HTR-8/SVneo (cell line): ENCODE measurements at places on chromosomes 2 and 18.

DNA sequence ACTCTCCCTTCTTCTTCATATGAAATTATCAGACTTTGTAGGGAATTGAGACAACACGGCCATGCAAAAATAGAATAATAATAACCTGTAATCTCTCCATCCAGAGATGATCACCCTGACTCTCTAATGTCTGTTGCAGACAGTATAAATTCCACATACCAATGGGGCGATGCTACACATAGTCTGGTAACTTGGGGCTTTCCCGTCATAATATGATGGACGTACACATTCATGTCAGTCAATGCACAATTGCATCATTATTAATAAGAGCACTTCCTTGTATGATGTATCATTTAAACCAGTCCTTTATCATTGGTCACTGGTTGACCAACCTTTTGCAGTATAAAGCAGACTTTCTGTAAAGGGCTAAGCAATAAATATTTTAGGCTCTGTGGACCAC, 39.5 kb upstream of the SCLY start:
- peak; percentile 30 for DNase-seq

DNA sequence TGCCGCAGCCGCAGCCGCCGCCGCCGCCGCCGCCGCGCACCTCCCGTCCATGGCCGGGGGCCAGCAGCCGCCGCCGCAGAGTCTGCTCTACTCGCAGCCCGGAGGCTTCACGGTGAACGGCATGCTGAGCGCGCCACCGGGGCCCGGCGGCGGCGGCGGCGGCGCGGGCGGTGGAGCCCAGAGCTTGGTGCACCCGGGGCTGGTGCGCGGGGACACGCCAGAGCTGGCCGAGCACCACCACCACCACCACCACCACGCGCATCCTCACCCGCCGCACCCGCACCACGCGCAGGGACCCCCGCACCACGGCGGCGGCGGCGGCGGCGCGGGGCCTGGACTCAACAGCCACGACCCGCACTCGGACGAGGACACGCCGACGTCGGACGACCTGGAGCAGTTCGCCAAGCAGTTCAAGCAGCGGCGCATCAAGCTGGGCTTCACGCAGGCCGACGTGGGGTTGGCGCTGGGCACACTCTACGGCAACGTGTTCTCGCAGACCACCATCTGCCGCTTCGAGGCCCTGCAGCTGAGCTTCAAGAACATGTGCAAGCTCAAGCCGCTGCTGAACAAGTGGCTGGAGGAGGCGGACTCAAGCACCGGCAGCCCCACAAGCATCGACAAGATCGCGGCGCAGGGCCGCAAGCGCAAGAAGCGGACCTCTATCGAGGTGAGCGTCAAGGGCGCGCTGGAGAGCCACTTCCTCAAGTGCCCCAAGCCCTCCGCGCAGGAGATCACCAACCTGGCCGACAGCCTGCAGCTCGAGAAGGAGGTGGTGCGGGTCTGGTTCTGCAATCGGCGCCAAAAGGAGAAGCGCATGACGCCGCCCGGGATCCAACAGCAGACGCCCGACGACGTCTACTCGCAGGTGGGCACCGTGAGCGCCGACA, 2.4 kb downstream of the POU3F3 start:
- DNase-seq = no peak

GRCh38 chr2:69694894-69695849, 46.8 kb upstream of the ANXA4 start:
- DNase-seq = no peak

DNA sequence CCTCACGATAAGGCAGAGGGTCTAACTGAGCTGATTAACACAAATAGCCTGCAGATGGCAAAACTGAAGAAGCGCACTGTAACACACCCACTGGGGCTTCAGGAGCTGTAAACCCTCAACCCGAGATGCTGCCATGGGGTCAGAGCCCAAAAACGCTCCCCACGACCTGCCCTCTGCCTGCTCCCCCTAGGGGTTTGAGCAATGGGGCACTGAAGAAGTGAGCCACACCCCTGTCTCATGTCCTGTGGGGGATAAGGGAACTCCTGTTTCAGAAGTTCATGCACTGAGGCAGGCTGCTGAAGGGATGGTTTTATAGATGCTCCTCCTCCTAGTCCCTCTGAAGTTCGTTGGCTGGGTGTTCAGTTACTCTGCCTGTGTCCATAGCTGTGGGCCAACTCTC, 105.9 kb upstream of the CELF4 start:
- no peak for DNase-seq

GRCh38 chr2:144233317-144233716, 286.6 kb downstream of the ZEB2 start:
- DNase-seq = no peak

DNA sequence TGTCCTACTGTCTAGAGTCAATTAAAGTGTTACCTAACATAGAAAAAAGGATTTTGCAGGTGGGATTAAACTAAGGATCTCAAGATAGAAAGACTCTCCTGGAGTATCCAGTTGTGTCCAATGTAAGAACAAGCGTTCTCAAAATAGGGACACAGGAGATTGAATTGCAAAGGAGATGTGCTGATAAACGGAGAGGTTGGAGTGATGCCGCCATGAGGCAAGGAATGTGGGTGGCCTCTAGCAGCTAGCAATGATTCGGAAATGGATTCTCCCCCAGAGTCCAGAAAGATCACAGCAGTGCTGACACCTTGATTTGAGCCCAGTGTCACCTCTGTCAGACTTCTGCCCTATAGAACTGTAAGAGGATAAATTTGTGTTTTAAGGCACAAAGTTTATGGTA, 24.1 kb upstream of the IL1RN start:
- DNase-seq = no peak

GRCh38 chr2:101830555-101830954, 133.0 kb downstream of the MAP4K4 start:
- DNase-seq = no peak

- DNase-seq = no peak
These were observed 63.2 kb upstream of the TPO start for GRCh38 chr2:1350111-1350510.

GRCh38 chr2:15557887-15558311, 3.2 kb downstream of the NBAS start:
- DNase-seq = no peak

DNA sequence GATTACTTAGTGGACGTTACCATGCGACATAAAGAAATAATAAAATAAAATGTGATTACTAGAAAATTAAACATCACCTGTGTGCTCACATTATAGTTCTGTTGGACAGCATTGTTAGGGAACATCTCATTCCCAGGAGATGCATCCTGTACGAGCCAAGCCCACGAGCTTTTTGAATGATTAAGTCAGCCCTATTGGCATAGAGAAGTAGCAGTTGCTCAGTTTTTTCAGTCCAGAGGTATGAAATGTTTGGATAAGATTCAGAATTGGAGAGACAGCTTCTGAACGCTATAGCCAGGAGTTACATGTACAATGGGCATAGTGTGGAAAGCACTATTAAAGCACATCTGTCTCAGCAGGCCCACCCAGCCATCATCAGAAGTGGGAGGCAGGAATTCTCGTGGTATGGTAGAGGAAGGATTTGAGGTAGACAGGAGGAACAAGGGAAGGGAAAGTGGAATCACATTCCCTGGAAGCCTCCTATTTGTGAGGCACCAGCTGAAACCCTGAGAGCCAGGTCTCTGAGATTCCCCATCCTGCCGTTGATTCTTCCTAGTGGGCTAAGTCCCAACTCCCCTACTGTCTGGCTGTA, 8.6 kb downstream of the SPATS2L start:
- DNase-seq = no peak

GRCh38 chr2:120587279-120587996, 148.2 kb upstream of the GLI2 start:
- no peak for DNase-seq

GRCh38 chr2:68732036-68732932, 2.3 kb upstream of the ARHGAP25 start:
- no peak for DNase-seq

DNA sequence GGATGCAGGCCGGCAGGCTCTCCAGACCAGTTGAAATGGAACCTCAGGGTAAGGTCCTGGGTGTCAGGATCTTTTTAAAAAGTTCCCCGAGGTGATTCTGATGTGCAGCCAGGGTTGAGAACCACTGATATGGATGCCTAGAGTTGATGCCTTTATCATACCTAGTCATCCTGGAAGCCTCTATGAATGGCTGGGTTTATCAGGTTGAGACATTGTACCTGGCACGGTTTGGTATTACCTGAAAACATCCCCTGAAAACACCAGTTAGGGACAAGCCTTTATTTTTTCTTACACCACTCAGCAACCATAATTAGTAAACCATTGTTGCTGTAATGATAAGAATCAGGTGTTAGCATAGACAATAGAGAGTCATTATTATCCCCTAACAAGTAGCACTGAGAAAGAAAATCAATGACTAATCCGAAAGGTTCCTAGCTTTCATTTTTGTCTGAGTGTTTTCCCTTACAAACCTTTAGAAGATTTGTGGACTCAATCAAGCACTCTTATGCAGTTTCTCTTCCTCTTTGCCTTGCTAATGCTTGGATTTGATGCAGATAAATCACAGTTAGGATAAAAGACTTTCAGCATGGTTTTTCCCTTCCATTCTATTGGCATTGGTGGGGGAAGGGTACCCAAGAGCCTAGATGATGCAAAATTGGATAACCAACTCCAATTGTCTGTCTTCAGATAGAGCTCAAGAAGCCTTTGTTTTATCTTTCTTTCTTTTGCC, 116.5 kb upstream of the LYPD6 start:
- DNase-seq = no peak

DNA sequence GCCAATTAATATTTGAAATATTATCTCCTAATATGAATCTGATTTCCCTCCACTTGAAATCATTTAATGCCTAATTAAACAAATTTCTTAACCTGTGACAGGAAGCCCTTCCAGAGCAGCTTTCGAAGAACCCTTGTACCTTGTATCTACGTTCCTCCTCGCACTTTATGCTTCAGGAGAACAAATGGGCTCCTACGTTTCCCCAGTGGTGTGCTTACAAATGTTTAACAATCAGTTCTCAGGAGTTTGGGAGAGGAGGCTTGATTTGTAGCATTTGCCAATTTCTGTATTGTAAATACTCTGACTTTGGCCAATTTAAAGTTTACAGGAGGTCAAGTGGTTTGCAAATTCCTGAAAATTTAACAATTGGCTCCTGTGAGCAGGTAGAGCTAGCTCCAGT, 327.8 kb downstream of the THSD7B start:
- no peak for DNase-seq

DNA sequence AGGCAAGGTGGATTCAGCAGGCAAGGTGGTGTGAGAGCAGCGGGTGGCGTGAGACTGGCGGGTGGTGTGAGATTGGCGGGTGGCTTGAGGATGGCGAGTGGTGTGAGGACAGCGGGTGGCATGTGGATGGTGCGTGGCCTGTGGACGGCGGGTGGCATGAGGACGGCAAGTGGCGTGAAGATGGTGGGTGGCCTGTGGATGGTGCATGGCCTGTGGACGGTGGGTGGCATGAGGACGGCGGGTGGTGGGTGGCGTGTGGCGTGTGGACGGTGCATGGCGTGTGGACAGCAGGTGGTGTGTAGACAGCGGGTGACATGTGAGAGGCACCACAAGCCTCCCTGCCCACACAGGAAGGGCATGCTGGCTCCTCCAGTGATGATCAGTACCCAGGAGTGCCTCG, 186.9 kb upstream of the SALL3 start:
- no peak for DNase-seq

- DNase-seq = peak; percentile 86
These were observed 29.6 kb downstream of the MCEE start for GRCh38 chr2:71100195-71100964.

DNA sequence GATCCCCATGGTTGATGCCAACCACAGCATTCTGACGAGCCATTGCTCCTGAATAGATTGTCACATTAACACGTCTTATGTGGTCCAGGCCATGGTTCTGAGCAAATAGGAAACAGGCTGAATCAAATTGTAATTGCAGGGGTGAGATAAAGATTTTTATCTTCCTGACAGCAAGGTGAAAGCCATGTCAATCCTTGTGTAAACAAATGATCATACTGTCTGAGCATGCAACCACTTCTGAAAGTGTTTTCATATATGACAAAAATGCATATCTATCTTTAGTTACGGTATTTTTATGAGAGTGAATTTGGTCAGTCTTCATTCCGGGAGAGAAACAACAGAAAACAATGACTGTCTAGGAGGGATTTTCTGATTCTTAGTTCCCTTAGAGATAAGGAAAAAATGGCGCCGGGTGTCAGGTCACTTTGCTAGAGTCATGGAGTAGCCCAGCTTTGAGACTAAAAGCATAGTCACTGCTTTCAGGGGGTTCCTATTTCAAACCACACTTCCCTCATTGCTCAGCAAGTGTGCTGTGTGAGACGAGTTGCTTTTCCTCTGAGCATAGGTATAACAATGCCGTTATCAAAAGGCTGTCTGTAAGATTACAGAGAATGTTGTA, 958.9 kb downstream of the DCDC2C start:
- DNase-seq = no peak

DNA sequence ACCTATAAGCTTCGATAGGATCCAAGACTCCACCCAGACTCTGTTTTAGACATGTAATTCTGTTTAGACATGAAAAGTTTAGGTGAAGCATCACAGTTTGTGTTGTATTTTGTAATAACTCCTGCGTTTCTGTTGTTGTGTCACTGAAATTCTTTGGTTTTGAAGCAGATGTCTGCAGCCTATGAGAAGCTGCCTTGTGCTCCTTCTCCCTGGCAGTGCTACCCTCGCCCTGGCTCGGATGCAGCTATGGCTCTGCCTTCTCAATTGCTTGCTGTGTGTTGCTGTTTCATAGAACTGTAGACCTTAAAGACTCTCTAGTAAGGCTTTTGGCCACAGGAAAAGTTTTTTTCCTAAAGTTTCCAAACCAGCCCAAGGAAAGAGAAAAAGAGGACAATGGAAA, 40.2 kb upstream of the ZNF638 start:
- DNase-seq = no peak

DNA sequence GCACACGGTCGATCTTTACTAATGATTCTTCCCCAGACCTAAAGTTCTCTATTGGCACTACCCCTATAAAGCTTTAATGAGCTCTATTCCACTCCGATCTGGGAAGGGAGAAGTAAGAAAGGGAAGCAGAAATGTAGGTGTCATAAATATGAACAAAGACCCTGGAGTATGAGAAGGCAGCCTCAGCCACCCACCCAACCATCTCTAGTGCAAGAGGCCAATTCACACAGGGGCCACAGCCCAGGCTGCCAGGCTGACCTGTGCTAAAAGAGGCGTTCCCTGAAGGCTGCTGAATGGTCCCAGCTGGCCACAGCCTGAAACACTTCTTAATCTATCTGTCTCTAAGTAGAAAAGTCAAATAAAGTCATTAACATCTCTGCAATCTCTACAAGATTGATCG, 60.1 kb upstream of the ACTR3 start:
- DNase-seq = no peak

- peak; percentile 26 for DNase-seq
These were observed 146.7 kb downstream of the MYO3B start for GRCh38 chr2:170324640-170325046.

- DNase-seq = peak; percentile 82
These were observed 83.8 kb downstream of the FAM117B start for GRCh38 chr2:202718614-202719013.
